CD8-positive, alpha-beta memory T cell (primary cell): ENCODE measurements at places on chromosomes 11 and 22.

GRCh38 chr11:13260963-13261588 lies 16.5 kb upstream of the BMAL1 start:
- DNase-seq: no peak

DNA sequence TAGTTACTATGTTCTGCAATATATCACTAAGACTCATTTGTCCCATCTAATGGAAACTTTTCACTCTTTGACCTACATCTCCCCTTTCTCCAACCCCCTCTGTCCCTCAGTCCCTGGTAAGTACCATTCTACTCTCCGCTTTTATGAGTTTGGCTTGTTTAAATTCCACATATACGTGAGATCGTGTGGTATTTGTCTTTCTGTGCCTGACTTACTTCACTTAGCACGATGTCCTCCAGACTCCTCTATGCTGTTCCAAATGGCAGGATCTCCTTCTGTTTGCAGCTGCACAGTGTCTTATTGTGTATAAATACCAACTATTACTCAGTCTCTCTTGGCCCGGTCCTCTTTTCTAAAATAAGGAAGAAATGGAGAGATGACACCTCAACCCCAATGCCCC lies 205.4 kb upstream of the NTM start:
- DNase-seq: no peak

- DNase-seq: peak; percentile 58
Measured at GRCh38 chr22:36356708-36357624, 30.8 kb downstream of the MYH9 start.

GRCh38 chr22:45310331-45310976 lies 720 bp downstream of the FAM118A start:
- DNase-seq: no peak

- DNase-seq: no peak
Measured at GRCh38 chr11:27524155-27524554, 17.6 kb upstream of the LIN7C start.

GRCh38 chr11:74720596-74721478 lies 10.4 kb downstream of the CHRDL2 start:
- DNase-seq: no peak

DNA sequence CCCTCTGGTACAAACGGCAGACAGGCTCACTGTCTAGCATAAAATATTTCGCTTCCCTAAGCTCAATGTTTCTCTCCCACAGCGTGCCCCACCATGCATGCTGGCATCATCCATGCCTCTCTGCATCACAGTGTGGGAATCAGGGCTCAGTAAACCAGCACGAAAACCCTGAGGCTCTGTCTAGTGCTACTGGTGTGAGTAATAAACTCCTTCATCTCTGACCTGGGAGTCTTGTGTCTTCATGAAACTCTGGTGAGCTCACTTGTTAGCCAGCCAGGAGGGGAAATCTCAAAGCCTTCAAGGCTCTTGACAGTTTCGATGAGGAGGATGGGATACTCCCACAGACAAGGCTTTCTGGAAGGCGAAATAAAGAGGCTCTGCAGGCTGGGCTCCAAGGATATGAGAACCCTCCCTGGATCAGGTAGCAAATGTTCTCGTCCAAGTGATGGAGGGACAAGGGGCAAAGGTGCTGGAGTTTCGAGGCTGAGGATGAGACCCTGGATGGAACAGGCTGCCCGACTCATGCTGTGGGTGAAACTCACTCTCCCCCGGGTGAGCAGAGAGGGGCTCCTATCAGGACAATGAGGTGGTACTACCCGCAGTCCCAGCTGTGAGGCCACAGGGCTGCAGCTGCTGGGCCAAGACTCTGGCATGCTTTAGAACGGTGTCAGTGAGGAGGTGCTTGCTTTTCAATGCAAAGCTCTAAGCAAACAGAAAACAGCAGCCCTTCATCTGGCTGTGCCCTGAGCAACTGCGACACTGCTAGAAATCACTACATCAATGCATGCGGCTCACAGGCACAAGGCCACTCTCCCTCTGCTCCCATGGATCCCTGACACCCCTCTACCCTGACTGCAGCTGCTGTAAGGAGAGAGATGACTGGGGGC lies 69.3 kb downstream of the SHANK2 start:
- no peak for DNase-seq

GRCh38 chr22:45227645-45228400 lies 12.9 kb downstream of the KIAA0930 start:
- DNase-seq: no peak

- DNase-seq: peak; percentile 17
Measured at GRCh38 chr11:115324581-115325432, 179.4 kb downstream of the CADM1 start.

- no peak for DNase-seq
Measured at GRCh38 chr11:130726234-130727037, 189.8 kb downstream of the SNX19 start.

- DNase-seq: no peak
Measured at GRCh38 chr22:37464181-37464580, 22.0 kb downstream of the MFNG start.

- DNase-seq: no peak
Measured at GRCh38 chr11:17810746-17811145, 76.2 kb downstream of the KCNC1 start.

DNA sequence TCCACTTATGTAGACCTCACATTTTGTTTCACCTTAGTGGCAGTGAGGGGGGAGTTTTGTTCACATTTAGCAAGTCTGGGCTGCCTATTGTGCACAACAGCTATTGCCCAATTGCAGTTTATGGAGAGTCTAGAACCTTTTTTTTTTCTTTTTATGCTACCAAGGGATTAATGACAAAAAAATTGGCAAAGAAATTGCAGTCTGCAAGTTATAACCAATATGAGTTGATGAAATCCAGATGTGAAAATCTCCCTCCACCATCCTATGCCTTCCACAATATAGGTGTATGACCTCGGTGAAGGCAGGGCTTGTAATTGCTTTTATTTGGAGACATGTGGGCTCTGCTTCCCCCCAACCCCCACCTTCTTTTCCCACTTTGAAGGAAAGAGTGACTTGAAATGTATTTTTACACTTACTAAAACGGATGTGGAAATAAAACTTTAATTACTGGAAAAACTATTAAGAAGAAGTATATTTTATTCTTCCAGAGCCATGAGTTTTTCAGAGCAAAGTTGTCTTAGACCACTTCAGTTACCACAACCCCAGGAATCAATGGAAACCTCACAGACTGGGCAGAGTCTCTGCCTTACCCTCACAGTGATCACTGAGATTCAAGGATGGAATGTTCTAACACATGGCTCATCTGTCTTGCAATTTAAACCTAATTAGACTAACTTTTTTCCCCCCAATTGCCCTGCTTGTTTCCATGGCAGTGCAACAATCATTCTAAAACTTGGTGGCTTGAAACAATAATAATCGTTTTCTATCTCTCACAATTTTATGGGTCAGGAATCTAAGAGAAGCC lies 120.8 kb upstream of the SLC5A12 start:
- no peak for DNase-seq

- no peak for DNase-seq
Measured at GRCh38 chr11:8731647-8732323, 49.2 kb downstream of the RPL27A start.

DNA sequence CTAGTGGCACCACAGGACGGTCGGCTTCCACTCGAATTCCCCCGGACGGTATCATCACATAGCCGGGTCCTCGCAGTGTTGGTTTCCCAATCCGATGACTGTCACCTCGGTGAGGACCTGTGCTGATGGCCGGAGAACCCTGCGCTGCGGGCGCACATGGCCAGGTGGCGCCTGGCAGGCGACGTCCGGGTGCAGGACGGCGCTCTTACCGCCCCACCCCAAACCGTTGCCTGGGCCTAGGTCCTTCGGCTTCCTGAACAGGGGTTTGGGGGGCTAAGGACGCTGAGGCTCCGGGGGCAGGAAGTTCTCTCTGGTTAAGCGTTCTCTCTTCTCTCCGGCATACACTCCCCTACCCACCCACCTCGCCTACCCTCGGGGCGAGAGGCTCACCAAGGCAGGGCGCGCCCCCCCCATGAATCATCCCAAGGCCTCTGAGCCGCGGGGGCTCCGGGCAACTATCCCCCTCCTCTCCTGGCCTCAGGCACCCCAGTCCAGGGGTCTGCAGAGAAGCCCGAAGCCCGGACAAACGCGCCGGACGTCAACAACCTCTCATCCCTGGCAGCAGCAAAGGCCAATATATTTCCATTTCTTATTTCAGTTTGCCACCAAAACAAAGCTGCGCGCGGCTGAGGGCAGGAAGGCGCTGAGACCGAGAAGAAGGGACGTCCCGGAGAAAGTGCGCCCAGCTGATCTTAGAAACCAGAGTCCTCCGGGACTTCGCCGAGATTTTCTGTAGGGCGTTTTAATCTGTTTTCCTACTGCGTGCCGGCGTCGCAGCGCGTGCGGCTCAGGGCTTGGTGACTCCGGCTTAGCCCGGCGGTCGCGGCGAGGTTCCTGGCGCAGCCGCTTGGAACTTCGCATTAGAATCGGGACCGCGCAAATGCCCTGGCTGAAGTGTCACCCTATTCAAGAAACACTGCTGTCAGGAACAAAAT lies 5.6 kb downstream of the ALX4 start:
- no peak for DNase-seq

DNA sequence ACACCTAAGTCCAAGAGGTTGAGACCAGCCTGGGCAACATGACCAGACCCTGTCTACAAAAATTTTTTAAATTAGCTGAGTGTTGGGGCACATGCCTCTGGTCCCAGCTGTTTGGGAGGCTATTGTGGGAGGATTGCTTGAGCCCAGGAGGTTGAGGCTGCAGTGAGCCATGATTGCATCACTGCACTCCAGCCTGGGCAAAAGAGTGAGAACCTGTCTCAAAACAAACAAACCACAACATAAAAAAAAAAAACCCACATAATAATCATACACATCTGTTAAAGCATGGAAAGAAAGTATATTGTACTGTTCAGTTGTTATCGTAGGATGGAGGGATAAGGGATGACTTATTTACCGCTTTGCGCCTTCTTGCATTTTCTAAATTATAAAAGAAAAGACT lies 35.9 kb upstream of the GRK2 start:
- no peak for DNase-seq
